Chondrocyte (in vitro differentiated cells): ENCODE measurements at places on chromosomes 6 and 20.

DNA sequence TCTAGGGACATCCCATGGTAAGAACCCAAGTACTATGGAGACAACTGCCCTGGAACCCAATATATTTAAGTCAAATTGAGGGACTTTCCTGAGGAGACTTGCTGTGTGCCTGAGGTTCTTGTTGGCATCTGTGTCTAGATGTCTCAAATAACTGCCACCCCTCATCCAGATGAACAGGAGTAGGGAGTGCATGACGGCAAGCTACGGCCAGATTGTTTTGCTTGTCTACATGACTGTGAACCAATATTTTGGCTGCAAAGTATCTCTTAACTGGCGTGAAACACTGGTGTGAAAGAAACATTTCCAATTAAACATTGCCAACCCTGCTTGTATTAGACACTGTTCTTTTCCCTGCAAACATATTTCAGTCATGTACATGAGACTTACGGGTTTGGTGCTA is 52.4 kb upstream of the SIM1 start:
- no peak for DNase-seq

DNA sequence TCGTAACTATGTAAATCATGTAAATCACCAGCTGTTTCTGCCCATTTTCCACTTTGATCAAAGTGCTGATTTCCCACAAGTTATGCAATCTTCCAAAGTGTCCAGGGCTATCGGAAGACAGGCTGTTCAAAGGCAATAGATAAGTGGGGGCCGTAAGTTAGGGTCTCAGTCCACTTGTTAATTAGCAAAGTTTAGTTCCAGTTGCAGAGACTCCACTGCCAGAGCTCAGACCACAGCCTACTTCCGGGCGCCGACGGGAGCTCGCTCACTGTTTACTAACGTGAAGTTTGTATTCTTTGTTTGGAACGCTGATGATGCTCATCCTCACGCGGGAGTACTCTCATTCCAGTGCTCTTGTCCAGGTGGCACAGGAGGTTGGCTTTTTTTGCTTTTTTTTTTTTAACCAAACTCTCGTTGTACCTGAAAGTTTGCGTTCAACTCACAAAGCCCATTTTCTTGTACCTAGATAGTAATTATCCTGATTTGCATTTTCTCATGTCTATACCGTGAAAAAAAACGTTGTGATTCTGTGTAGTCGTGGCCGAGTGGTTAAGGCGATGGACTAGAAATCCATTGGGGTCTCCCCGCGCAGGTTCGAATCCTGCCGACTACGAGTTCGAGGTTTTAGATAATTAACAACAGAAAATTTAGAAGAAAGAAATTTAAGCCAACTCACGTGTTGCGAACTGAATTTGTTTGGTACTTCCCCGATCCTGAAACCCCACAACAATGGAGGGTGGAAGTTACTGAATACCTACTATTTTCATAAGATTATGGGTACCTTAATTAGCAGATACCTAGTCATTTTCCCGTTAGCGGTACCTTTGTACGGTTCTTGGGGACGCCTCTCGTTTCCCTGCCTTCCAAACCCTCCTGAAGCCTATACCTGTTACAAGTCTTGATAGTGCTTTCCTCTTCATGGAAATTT is 29.9 kb upstream of the ZNF184 start:
- DNase-seq, result no peak

GRCh38 chr6:8442150-8442549 is 6.8 kb upstream of the SLC35B3 start:
- DNase-seq, result no peak

DNA sequence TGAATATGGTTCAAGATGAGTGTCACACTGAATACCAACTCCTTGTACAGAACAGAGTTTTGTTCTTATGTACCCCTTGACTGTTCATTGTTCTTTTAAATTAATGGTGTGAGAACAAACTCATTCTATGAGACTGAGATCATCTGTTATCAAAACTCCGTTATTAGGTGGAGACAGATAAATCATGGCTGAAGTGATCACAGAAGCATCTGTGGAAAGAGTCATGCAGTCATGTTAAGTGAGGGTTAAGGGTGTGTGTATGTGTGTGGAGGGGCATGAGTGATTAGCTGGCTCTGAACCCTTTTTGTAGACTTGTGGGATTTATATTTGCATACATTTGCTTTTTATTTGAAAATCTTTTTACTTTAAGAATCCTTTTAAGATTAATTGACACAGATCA is 24.7 kb downstream of the ADGRG6 start:
- no peak for DNase-seq

DNA sequence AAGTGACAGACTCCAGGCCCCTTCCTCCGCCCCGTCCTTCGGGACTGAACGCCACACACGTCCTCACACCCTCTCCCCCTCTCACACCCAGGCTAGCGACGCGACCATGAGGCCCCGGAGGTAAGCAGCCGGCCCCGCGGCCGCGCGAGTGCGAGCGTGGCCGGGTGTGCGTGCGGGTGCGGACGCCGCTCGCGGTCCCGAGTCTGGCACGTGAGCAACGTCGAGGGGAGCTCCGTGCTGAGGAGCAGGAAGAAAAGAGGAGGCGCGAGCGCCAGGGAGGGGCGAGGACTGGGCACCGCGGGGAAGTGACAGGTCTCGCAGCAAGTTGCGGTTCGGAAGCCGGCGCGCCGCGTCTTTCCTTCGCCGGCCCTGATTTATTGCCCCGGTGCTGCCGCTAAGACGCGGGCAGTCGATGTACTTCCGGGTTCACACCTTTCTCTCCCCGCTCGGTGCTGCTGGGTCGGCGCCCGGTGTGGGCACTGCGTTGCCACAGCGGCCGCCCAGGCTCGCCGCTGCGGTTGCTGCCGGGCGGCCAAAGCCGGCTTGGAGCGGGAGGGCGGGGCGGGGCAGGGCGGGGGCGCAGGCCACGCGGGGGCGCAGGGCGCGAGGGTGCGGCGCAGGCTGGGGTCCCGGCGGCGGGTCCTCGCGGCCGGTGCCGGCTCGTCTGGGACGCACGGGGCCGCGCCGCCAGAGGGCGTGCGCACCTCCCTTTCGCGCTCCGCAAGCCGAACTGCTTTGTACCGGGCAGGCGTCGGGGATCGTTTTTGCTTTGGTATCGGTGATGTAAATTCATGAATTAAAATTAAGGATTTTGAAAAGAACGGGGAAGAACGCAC is 15.8 kb upstream of the LIN28B start:
- DNase-seq, result peak; percentile 84

DNA sequence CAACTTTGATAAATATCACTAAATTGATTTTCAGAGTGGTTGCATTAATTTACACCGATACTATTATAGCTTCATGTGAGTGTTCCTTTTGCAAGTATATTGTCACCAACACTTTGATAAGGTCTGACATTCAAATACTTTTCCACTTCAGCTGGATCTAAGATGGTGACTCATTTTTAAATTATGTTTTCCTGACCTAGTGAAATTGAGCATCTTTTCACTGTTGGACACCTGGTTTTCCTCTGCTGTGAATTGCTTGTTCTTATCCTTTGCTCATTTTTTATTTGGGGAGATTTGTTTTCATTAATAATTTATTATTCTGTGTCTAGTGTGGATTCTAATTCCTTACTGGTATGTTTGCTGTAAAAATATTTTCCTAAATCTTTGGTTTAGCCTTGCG is 85.2 kb upstream of the PRDM1 start:
- no peak for DNase-seq

- no peak for DNase-seq
Measured at GRCh38 chr6:108362455-108362854, 67.6 kb downstream of the AFG1L start.

- DNase-seq, result no peak
Measured at GRCh38 chr20:62239278-62239879, 1.1 kb downstream of the OSBPL2 start.

GRCh38 chr20:19025430-19026120 is 186.9 kb upstream of the SLC24A3 start:
- DNase-seq, result no peak

GRCh38 chr6:157823528-157824370 is 703 bp downstream of the SNX9 start:
- no peak for DNase-seq

GRCh38 chr6:142893088-142893487 is 51.9 kb downstream of the HIVEP2 start:
- DNase-seq, result no peak

GRCh38 chr6:37525460-37526357 is 26.0 kb upstream of the CCDC167 start:
- DNase-seq, result no peak

DNA sequence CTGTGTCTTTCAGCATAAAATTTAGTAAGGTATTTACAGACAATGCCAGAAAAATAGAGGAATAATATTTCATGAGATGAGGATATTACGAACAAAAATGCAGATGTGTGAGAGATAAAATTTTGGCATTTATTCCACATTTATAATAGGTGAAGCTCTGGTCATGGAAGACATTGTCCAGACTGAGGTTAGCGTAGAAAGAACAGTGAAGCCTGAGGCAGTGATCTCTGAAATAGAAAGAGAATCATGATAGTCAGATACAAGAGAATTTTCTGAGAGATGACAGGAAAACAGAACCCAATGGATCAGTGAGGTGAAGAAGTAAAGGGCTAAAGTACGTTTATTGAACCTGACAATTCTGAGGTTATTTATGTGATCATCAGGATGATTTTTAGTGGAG is 1155.9 kb upstream of the GJE1 start:
- DNase-seq, result no peak
